Fibroblast of lung (primary cell): ENCODE measurements at places on chromosomes 2 and 18. TPM values are rescaled to one million over a fixed set of nuclear protein-coding genes. Genes with fewer than 3 reads are reported as not detected.

- H3K27ac ChIP-seq: no peak overlapping the region
- H3K4me1 ChIP-seq: no peaks in the 10 kb centered on the region
Measured at GRCh38 chr18:39406941-39407340, 1841.3 kb upstream of the CELF4 start.

- H3K4me1 ChIP-seq: peaks cover 14% of the 10 kb centered on the region
- peak; percentile 81 for DNase-seq
- H3K4me3 ChIP-seq: no peak overlapping the region
- no peaks in the 10 kb centered on the region for H3K27me3 ChIP-seq
- no peaks in the 10 kb centered on the region for H3K36me3 ChIP-seq
Measured at GRCh38 chr2:133844214-133844892, 276.1 kb upstream of the NCKAP5 start.

- H3K27me3 ChIP-seq: no peaks in the 10 kb centered on the region
- DNase-seq: peak; percentile 12
- H3K4me3 ChIP-seq: peak overlapping the region; percentile 96
- H3K27ac ChIP-seq: peak overlapping the region; percentile 71
- H3K36me3 ChIP-seq: peaks cover 16% of the 10 kb centered on the region
- H3K4me1 ChIP-seq: peaks cover 24% of the 10 kb centered on the region
Measured at GRCh38 chr2:218400167-218400929, 680 bp downstream of the CTDSP1 start.

- H3K27me3 ChIP-seq: no peaks in the 10 kb centered on the region
- H3K36me3 ChIP-seq: no peaks in the 10 kb centered on the region
- H3K4me1 ChIP-seq: no peaks in the 10 kb centered on the region
- H3K4me3 ChIP-seq: no peak overlapping the region
- no peak overlapping the region for H3K27ac ChIP-seq
Measured at GRCh38 chr2:174524527-174524926, 37.7 kb upstream of the GPR155 start.

Gene C2orf78
- not detected in 2 replicates for total RNA-seq

GRCh38 chr18:42636309-42636708, 479.2 kb downstream of the RIT2 start:
- no peaks in the 10 kb centered on the region for H3K27me3 ChIP-seq
- H3K4me3 ChIP-seq: no peak overlapping the region
- no peak for DNase-seq
- no peaks in the 10 kb centered on the region for H3K4me1 ChIP-seq

Gene ZAP70
- not detected in 2 replicates for total RNA-seq

DNA sequence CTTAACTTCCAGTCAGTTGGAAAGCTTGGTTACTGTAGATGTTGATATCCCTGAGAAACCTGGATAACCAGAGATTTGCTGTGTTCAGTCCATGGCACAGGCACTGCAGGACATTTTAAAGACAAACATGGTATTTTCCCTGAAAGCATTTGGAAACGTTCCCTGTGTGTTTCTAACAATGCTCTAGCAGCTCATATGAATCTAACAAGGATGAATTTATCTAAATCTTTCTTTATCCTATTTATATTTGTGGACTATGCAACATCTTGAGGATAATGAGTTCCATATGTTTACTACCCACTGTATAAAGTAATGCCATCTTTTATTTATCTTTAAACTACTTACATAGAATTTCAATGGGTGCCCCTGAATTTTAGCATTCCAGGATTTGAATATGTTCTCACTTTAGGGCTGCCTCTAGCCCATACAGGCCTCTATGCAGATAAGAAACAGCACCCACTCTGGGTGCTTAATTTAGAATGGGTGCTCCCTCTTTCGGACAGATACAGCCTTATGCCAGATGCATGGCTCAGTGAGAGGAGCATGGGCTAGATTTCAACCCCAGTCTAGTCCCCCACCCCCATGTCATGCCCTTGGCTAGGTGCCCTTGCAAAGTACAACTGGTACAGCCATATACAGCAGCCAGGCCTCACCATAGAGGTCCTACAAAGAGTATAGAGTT, 50.6 kb upstream of the NEMP2 start:
- H3K4me3 ChIP-seq: no peak overlapping the region
- H3K4me1 ChIP-seq: no peaks in the 10 kb centered on the region
- H3K27ac ChIP-seq: no peak overlapping the region
- DNase-seq: no peak

GRCh38 chr2:10254373-10255188, 48.1 kb upstream of the HPCAL1 start:
- H3K27ac ChIP-seq: no peak overlapping the region
- H3K27me3 ChIP-seq: peaks cover 13% of the 10 kb centered on the region
- H3K4me3 ChIP-seq: no peak overlapping the region
- no peaks in the 10 kb centered on the region for H3K36me3 ChIP-seq

DNA sequence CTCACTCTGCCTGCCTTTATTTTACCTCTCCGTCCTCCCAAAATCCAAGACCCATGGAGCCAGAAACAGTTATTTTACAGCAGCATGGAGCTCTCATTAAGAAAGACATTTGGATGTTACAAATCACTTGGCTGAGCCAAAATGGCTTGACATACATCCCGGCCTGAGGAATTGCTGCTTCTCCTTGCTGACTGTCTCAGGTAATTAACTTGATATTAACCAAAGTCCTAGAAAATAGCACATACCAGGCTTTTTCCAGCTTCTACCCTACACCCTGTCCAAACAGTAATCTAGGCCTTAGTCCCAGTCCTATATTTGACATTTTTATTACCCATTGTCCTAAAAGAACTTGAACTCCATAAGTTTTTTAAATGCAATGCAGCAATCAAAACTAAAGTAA, 205.0 kb downstream of the TMX3 start:
- H3K27ac ChIP-seq: no peak overlapping the region
- no peaks in the 10 kb centered on the region for H3K4me1 ChIP-seq
- H3K4me3 ChIP-seq: no peak overlapping the region

GRCh38 chr2:190933361-190933760, 52.7 kb downstream of the GLS start:
- peaks cover 5% of the 10 kb centered on the region for H3K36me3 ChIP-seq
- H3K27ac ChIP-seq: no peak overlapping the region
- DNase-seq: no peak
- no peak overlapping the region for H3K4me3 ChIP-seq

- no peak overlapping the region for H3K4me3 ChIP-seq
- DNase-seq: peak; percentile 83
- H3K4me1 ChIP-seq: no peaks in the 10 kb centered on the region
- no peak overlapping the region for H3K27ac ChIP-seq
Measured at GRCh38 chr2:186098821-186099220, 360.2 kb downstream of the FSIP2 start.

Gene ANKRD53
- total RNA-seq: 0.26 and 1.3 TPM in 2 replicates

DNA sequence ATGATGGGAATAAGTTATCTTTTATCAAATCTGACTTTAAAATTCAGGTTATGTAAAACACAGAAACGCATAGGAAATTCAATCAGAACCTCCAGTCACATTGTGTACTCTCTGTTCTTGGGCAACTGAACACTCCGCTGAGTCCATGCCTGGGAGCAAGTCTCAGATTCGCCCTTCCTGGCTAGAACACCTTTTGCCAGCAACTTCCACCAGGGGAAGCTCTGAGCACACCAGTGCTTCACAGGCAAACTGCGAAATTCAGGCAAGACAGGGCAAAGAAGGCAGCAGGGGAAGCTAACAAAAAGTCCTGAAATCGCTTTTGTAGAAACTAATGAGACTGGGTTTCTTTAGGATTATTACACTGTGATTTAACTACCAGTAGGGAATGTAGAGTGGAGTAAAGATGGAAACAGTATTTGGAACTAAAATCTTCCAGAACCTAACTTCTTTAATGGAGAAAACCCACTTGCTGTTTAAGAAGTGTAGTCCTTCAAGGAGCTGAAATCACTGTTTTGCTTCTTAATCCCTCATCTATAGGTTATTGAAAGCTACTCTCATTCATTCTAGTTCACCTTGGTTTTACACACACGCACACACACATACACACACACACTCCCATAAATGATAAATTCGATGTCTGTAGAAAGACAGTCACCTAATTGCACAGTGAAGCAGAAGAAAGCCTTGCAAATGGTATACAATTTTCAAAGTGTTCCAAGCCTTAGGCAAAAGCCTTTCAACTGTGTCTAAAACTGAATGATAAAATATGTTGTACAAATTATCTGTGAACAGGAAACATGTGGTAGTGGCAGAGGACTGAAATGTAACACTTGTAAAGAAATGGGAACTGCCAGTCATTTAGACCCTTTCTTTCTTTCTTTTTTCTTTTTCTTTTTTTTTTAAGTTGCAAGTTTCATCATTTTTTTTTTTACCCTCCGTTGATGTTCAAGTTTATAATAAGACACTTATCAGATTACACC, 214.5 kb downstream of the TMEM182 start:
- H3K27me3 ChIP-seq: no peaks in the 10 kb centered on the region
- no peak overlapping the region for H3K4me3 ChIP-seq
- H3K4me1 ChIP-seq: no peaks in the 10 kb centered on the region

DNA sequence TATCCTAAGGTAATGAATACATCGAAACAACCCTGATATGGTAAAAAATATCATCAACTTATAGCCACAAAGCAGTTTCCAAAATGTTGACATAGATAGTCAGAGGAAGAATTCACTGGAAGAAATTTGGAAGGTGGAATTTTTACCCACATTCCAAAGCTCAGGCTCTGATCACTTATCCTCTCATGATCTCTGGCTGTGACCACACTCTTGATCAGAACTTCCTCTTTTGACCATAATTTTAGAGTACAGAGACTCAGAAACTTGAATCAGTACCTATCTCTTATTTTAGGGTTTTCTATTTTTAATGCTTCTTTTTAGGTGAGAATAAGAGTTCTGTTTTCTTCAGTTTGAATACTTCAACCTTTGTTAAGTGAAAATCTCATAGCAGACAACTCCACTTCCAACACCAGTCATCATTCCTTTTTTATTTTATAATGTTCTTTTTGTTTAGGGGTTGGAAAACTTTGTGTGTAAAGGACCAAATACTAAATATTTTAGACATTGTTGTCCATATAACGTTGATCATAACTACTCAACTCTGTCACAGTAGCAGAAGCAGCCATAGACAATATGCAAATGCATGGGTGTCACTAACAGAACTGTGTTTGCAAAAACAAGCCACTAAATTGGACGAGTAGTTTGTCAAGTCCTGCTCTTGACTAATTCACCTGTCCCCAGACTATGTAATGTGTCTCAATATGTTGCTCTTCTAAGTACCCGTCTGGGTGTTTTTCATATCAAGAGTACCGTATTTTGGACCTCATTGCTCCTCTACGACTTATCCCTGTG, 891.6 kb upstream of the CRIM1 start:
- peaks cover 2% of the 10 kb centered on the region for H3K4me1 ChIP-seq
- no peak overlapping the region for H3K4me3 ChIP-seq
- H3K27me3 ChIP-seq: no peaks in the 10 kb centered on the region
- no peak for DNase-seq
- no peaks in the 10 kb centered on the region for H3K36me3 ChIP-seq

Gene TSPYL6
- total RNA-seq: not detected in 2 replicates

Gene PROC
- total RNA-seq: not detected in 2 replicates

DNA sequence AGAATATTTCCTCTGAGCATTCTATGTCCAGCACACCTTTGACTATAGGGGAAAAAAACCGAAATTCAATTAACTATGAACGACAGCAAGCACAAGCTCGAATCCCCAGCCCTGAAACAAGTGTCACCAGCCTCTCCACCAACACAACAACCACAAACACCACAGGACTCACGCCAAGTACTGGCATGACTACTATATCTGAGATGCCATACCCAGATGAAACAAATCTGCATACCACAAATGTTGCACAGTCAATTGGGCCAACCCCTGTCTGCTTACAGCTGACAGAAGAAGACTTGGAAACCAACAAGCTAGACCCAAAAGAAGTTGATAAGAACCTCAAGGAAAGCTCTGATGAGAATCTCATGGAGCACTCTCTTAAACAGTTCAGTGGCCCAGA, 79.4 kb upstream of the FAM117B start:
- H3K27ac ChIP-seq: no peak overlapping the region
- peaks cover 2% of the 10 kb centered on the region for H3K36me3 ChIP-seq
- H3K4me3 ChIP-seq: no peak overlapping the region
- H3K27me3 ChIP-seq: no peaks in the 10 kb centered on the region
- H3K4me1 ChIP-seq: no peaks in the 10 kb centered on the region

DNA sequence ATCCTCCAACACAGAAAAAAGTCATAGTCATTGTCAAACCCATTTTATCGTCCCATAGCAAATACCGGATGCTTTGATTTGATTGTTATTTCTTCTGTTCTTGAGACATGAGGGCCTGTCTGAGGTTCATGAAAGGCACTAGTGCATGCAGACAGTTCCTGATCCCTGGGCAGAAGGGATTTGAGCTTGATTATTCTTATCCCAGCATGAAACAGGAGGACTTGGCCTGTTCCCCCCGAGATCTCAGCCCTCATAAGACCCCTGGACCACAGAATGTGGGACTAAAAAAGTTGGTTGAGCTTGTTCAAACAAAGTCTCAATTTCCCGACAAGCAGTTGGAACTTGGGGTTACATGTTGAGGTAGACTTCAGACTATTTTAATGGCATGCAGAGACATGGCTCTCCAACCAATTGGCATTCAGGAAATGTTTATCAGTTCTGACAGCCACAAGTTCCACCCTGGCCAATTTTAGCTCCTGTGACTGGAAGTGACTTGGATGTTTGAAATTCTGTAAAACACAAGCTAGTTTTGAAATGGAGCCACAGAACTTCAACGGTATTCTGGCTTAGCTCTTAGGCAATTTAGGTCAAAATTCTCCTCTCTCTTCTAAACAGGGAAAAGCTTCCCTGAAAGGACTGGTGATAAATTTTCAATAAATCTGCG, 366.9 kb upstream of the SLC14A2 start:
- no peaks in the 10 kb centered on the region for H3K27me3 ChIP-seq
- H3K36me3 ChIP-seq: no peaks in the 10 kb centered on the region
- H3K4me3 ChIP-seq: no peak overlapping the region
- H3K27ac ChIP-seq: peak overlapping the region; percentile 77
- peak; percentile 83 for DNase-seq

DNA sequence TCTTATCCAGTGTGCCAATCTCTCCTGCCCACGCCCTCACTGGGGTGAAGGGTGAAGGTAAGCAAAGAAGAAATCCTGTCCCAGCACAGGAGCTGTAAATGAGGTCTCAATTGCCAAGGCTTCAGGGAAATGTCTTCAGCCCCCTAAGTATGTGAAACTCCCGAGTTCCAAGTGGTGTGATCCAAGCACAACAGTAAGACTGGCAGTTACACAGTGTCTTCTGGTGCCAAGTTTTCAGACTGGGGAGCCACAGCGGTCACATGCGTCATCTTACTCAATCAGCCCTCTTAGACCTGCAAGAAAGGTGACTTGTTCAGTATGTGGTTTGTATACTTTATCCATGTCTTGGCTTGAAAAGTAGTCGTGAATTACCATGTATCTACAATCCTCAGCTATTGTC, 55.0 kb upstream of the SPRED2 start:
- no peaks in the 10 kb centered on the region for H3K4me1 ChIP-seq
- H3K4me3 ChIP-seq: no peak overlapping the region
- H3K36me3 ChIP-seq: no peaks in the 10 kb centered on the region
- H3K27me3 ChIP-seq: no peaks in the 10 kb centered on the region

DNA sequence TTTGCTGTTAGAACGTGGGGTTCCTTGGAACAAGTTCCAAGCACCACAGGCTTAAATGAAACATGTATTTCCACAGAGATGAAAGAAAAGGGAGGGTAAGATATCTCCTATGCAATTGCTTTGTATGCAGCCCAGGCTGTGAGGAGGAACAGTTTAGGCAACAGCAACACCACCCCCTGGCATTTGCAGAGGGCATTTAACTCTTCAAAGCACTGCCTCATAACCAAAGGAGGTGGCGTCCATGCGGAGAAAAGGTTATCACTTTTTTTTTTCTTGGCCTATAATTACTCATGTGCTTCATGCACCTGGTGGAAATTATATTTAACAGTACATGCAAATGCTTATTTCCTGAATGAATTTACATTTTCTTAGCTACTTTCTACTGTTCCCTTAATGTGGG, 286.0 kb downstream of the LPIN1 start:
- H3K4me1 ChIP-seq: peaks cover 7% of the 10 kb centered on the region
- H3K27me3 ChIP-seq: no peaks in the 10 kb centered on the region
- no peak overlapping the region for H3K27ac ChIP-seq
- no peak overlapping the region for H3K4me3 ChIP-seq
- no peaks in the 10 kb centered on the region for H3K36me3 ChIP-seq
